Epithelial cell of prostate (primary cell): ENCODE measurements at places on chromosomes 5 and 9.
A peak's percentile ranks its signal among the peaks of the same experiment; 100 is the strongest.

- peak; percentile 66 for DNase-seq
Observed at GRCh38 chr5:128920345-128921215, 44.7 kb upstream of the SLC27A6 start.

DNA sequence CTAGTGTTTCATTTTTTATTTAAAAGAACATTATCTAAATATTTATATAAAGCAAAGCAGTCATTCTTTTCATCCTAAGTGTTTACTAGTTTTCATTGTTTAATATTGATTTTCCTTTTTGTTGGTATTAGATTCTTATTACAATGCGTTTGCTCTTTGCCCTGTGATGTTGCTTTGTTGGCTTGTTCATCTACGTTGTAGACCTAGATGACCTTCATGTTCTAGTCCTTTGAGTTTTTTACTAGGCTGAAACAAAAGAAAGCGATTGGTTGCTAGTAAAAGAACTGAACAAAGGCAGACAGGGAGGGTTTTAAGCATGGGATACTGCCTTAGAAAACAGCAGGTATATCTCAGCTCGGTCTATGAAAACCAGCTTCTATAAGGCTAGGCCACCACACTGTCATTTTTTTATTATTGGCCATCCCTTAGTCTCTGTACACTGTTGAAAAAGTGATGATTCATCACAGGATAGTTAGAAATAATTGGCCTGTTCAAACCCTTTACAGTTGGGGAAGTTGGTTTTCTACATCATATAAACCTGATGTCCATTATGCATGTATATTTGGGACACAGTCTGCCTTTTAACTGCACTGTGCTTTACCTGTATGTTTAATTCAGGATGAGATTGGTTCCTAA is 119.0 kb downstream of the ZCCHC7 start:
- DNase-seq: no peak

DNA sequence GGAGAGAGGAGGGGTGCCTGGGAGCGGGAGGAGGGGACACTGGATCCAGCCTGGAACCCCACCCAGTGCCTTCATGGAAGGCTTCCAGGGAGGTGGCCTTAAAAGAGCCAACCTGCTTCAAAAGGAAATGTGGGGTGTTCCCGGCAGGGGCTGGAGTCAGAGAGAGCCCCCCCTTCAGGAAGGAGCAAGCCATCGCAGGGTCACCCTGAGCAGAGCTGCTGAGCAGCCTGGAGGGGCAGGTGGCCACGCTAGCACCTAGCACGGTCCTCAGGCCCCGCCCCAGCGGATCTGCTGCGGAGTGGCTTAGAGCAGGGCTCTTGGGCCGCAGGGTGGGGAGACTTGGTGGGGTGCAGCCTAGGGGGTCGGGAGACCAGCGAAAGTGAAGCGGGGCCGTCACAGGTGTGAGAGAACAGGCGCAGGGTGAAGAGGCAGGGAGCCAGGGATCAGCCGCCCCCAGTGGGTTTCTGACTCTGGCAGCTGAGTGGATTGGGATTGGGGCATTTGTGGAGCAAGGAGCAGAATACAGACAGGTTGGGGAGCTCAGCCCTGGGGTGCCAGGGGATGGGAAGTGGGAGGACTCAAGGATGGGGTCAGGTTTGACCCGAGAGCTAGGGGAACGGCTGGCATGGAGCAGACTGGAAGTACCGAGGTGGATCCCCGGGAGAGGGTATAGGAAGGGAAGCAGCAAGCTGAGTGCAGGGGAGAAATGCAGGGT is 1.5 kb downstream of the LCN2 start:
- no peak for DNase-seq

DNA sequence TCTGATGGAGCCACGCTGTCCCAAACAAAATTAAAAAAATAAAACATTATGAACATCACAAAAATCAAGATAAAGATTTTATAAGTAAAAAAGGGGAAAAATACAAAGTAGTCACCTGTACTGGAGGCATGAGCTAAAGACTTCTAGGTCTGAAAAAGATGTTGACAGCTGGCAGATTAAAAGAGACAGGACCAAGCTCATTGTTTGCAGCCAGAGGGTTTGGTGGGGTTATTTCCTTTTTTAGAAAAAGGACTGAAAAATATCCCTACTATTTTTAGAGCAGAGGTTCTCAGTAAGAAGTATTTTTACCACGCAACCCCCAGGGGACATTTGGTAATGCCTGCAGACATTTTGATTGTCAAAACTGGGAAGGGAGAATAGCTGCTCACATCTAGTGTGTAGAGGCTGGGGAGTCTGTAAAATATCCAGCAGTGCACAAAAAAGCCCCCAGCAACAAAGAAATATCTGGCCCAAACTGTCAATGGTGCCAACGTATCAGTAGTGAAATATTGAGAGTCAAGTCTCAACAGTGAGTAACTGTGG is 353.4 kb downstream of the TLE1 start:
- no peak for DNase-seq

DNA sequence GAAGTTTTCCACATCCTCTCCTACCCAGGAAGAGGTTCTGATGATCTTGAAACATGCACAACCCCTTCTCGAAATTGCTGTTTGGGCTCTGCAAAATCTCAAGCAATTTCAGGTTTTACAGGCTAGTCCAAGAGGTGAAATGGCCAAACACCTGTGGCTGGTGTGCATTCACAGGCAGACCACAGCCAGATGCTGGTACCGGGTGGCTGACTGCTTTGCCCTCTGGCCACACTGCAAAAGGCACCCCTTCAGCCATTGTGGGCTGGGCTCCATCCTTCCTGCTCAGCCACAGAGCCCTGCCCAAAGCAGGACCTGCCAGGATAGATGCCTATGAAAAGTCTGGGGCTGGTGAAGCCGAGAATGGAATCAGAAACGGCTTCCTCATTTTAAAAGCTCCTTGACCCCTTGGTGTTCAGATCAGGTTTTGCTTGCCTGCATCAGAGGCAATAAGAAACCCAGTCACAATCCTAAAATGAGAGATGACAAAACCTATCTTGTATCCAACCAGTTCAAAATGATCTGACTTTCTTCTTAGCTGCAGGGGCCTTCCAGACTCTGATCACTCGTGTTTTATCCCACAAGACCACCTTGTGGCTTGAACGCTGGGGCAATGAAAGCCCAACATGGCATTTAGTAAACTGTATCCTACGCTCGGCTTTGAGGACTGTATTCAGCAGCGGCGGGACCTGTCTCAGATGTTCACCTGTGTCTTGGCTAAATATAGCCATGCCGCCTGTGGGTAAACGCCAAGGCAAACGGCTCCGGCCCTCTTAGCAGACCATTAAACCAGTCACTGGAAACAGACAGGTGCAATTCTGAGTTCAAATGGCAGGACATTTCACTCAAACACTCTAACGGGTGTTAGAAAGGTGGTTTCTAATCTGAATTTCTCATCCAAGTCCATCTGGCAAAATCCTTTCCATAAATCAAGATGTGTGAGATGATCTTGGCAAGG is 49.6 kb downstream of the EPB41L4B start:
- DNase-seq: no peak

DNA sequence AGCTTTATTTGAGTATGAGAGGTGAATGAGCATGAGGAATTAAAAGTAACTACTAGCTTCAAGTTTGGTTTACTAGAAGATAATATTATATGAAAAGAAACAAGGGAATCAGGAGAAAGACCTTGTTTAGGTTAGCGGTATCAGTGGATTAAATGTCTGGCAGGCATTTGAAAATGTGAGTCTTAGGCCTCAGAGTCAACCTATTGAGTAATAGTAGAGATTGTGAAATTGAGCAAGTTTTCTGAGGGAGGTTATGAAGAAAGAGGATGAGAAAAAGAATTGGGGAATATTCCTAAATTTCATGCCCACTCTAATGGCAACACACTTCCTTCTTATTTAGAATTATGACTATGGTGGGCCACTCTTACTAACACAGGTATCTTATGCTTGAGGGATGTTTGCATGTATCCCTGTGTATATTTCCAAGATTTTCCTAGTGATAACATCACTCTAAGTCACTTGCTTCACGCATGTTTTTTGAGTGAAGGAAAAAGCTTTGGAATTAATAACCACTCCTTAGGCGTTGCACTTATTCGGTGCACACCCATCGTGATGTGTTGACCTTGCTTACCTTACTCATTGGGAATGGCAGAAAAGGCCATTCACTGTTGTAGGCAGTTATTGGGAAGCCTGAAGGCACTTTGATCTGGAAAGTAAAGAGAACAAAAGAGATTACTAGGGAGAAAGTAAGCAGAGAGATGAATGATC is 8.2 kb upstream of the ELL2 start:
- no peak for DNase-seq

- DNase-seq: no peak
Observed at GRCh38 chr5:10578869-10579268, 15.0 kb downstream of the ANKRD33B start.

DNA sequence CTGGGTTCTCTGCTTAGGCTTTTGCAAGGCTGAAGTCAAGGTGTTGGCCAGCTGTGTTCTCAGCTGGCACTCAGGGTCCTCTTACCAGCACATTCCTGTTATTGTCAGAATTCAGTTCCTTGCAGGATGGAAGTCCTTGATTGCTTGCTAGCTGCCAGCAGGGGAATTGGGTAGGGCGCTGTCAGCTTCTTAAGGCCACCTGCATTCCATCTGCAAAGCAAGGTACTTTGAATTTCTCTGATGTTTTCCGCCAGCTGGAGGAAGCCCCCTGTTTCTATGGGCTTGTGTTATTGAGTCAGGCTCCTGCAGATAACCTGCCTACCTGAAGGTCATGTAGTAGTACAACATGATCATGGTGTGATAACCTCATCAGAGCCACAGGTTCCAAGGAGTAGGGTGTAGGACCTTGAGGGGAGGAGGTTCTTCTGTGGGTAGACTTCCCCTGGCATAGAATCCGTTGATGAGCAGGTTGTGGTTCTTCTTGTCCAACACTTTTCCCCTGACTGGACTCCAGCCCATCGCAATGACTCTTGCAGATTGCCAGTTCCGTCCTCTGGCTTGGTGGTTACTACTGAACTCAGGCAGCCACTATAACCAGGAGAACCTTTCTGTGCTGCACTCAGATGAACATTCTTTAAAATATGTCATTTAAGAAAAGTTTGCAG is 6.8 kb downstream of the TENT4A start:
- no peak for DNase-seq

GRCh38 chr5:55997742-55998351 is 3.1 kb upstream of the IL6ST start:
- peak; percentile 78 for DNase-seq

DNA sequence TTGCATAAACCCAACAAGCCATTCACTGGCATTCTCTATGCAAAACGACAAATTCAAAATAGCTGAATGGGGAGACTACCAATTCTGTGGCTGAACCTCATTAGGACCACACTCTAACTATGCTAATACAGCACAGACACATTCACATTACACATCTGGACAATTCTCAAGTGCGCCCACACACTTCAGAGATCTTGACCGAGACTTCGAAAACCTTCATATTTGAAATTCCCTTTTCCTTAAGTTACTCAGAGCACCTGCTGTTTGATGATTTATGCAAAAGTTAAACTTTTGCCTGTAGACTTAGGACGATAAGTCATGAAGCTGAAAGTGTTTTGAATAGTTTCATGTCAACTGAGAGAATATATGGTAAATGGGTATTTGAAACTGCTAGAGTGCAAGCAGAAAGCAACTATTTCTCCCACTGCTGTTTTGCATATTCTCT is 111.9 kb downstream of the FBN2 start:
- DNase-seq: no peak

DNA sequence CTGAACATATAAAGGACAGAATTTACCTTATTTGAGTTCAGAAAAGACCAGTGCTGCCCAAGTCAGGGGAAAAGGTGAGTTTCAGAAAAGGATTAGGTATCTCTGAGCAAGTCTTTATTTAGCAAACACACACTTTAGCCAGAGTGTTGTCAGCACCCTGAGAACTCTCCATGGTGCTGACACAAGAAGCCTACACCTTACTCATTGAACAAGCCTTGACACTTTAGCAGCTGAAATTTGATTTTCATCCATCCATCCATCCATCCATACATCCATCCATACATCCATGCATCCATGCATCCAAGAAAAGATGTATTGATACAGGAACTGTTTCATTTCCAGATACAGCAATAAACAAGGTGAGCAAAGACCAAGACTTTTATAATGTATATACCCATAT is 311.2 kb downstream of the TRIM32 start:
- no peak for DNase-seq

DNA sequence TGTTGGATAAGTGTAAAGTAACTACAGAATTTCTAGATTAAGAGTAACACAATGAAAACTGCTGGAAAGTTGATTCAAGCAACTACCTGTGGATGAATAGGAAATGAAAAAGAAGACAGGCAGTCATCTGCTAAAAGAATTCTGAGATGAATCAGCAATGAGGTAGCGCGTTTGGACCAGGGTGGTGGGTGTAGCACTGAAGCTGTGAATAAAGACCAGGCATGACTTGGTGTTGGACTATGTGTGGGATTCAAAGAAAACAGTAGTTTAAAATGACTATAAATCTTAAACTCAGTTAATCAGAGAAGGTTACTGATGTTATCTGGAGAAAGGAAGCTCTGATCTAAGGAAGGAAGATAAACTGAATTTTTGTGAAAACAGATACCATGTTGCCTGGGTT is 159.8 kb downstream of the FBN2 start:
- DNase-seq: peak; percentile 5

DNA sequence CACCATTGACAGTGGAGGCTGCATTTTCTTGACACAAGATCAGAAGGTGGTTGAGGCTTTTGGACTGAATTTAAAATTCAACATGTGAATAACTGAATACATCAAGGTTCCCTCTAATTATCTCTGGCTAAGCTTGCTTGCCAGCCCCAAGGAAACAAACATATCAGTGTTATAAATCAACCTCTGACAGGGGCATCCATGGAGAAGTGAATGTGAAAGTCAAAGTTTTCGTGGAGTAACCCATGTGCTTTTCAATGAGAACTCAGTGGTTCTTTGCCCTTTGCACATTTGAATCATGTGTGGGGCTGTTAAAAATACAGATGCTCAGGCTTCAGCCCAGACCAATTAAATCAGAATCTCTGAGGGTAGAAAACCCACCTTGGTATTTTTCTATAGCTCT is 128.9 kb downstream of the LRRC70 start:
- DNase-seq: no peak

- DNase-seq: peak; percentile 72
Observed at GRCh38 chr5:169100735-169101075, 200.2 kb downstream of the SLIT3 start.

DNA sequence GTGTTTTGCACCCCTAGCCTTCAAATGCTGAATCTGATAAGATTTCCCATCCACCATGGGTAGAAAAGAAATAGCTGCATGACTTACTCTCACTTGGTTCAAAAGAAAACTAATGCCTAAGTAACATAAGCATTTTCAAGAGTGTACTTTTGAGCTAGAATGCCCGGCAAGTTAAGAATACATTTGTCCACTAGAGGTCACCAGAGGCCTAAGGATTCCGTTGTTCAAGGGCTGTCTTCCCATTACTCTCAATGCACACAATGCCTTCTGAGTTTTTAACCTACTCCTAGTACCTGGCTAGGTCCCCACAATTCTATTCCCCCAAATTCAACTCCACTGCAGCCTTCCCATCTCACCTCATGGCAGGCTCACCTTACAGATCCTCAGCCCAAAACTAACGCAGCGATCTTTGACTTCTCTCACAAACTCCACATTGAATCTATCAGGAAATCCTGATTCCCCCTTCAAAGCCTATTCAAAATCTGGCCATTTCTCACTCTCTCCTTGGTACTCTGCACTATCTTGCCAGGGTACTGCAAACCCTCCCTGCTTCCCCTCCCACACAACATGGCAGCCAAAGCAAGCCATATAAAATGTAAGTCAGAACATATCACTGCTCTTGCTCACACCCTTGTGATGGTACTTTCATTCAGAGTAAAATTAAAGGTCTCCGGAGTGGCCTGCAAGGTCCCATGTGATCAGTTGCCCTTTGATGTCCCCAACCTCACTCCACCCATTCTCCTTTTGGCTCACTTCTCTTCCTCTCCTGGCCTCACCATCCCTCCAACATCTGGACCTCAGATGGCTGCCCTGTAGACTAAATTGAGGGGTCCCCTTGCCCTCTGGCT is 13.4 kb downstream of the OXCT1 start:
- DNase-seq: no peak
